ENCODE measurements at places on chromosomes 7 and 10.

DNA sequence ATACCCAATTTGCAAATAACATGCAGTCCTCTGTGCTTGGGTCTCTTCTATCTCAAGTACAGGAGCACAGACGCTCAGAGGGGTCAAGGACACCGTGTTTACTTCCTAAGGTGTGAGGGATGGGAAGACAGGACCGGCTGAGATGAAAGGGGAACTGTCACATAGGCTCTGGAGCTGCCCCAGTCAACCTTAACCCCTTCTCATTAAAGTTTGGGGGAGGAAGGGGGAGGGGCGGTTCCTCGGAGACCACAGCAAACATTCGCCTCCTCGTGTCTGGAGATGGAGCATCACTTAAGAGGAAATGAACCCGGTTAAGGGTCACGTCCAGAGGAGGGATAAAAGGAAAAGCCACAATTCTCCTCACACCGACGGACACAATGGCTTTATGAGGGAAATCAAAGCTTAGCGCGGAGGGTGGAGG, 1.1 kb downstream of the SH3PXD2A start:
- DNase-seq = no peak

- DNase-seq = no peak
These were observed 40.8 kb downstream of the SLC16A12 start for GRCh38 chr10:89494575-89494974.

DNA sequence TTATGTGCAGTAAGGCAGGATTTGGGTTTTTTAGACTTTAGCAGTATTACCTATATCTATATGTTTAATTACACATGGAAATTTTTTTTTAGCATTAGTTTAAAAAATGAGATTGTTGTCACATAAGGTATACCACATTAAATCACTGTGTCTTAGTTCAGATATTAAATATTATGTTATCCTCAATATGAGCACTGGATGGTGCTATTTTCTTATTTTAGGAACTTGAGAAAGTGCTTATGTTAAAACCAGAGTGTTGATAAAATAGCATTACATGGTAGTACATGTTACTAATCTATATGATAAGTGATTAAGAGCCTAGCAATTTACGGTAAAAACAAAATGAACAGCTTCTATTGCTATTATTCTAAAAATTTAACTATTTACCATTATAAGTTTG, 28.8 kb downstream of the MIOS start:
- peak; percentile 11 for DNase-seq

DNA sequence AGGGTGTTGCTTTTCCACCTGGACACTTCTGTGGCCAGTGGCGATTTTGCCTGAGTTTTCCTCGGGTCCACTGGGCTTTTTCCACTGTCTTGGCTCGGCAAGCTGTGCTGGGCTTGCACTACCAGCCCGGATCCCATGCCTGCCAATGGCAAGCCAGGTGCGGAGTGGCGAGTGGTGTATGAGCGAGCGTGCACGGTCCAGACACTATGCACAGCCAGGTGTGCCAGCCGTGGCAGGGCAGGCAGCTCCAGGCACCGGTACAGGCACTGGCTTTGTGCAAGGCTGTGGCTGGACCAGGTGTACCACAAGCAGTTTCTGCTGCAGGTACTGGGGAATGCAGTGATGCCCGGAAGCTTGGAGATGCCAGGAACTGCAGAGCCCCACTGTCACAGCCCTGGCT, 22.1 kb downstream of the INPP5F start:
- no peak for DNase-seq

DNA sequence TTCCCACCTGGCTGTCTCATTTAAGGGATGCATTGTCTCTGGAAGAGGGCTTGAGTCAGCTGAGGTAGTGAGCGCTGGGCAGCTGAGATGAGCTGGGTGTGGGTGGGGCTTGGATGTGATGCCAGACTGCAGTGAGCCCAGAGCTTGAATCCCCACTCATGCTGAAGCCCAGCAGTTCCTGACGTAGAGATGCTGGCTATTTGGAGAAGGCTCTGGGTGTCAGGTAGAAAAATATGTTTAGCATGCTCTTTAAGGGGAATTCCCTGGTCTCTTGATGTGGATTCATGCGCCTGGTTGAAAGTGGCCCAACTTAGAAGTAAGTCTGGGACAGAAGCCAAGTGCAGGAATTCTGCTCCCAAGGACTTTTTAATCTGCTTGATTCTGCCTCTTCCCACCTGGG, 241.5 kb upstream of the IGFBP3 start:
- no peak for DNase-seq
